Thoracic aorta (tissue), 2 donors: ENCODE measurements at places on chromosomes 4 and X.

DNA sequence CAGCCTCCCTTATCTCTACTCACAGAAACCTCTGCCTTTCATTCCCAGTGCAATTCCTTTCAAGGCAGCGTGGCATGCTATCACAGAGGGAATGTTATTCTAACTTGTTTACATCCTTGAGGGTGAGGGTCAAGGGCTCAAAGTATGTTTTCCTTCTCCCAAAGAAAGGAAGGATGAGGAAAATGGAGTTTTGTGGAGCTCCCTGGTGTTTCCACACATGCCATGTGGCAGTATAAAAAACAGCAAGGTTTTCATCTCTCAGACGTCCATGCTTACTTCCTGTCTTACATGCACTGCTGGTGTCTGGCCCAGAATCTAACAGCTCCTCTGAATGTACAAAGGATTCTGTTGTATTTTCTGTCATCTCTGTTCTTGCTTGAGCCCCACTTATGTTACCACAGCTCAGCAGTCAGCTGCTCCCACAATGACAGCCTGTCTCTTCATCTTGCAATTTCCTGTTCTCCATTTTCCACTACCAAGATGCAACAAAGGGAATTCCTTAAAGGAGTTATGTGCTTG, 128.0 kb downstream of the SNCA start:
- no peak for DNase-seq

DNA sequence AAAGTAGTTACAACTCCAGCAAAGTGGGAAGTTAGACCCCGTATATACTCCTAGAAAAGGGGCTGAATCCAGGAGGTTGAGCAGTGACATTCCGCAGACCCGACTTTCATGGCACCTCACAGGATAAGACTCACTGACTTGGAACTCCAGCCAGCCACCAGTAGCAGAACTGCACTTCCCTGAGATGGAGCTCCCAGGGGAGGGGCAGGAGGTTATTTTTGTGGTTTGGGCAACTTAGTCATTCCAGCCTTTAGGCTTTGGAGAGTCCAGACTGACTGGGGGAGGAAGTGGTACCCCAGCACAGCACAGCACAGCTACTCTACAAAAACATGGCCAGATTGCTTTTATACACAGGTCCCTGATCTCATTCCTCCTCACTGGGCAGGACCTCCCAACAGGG, 319.1 kb downstream of the PCDH19 start:
- no peak for DNase-seq

GRCh38 chr4:125016892-125017299, 297.9 kb upstream of the FAT4 start:
- DNase-seq = no peak

- no peak for DNase-seq
These were observed 18.6 kb downstream of the ACSL4 start for GRCh38 chrX:109714340-109714958.

DNA sequence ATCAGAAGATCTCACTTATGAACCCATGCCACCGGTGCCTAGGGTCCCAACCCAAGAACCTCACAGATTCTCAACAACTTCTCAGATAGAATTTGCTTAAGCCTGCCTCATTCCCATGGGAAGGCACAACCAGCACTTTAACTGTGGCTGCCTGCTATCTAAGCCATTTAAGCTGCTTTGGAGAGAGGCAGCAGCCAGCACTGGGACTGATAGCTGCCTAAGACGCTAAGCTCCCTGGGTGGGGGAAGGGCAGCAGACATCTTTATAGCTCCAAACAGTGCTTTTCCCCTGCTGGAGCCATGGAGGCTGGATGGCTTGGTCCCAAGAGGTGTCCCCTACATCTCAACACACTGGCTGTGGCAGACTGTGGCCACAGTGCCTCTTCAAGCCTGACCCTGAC, 1268.6 kb downstream of the FAM133A start:
- no peak for DNase-seq

DNA sequence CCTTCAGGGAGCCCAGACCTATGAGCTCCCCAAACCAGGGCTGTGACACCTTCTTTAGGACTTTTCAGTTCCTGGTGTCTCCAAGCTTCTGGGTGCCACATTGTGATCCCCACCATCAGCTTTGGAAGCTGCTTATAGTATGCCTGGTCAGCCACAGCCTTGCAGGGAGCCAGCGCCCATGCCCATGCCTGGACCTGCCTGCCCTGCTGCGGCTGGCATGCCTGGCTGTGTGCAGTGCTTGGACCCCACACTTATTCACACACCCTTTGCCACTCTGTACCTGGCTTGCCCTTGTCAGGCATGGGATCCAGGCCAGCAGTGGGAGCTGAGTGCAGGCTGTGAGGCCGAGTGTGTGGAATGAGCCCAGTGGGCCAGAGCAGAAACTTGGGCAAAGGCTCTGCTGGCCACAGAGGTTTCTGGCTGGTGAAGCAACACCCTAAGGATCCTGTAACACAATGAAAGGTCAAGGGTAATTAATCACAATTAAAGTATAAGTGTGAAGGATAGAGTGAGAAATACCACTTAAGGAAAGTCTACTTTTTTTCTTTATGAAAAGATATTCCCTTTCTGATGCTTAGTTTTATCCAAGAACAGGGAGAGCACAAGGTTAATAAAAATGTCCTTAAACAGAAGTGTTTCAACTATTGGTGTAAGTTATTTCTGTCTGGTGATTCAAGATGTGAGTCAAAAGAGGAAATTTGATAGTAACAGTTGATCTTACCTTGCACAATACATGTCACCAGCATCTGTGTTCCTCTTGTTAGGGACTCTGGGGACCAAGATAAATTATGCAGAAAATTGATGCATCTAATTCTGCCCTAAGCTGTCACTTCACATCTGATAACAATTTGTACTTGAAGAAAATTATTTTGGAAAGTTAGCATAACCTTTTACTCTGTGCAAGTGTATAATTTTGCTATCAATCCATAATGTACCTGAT, 161.8 kb downstream of the FAM47A start:
- DNase-seq = no peak

- DNase-seq = no peak
These were observed 164.7 kb downstream of the SOWAHB start for GRCh38 chr4:76733068-76733771.

DNA sequence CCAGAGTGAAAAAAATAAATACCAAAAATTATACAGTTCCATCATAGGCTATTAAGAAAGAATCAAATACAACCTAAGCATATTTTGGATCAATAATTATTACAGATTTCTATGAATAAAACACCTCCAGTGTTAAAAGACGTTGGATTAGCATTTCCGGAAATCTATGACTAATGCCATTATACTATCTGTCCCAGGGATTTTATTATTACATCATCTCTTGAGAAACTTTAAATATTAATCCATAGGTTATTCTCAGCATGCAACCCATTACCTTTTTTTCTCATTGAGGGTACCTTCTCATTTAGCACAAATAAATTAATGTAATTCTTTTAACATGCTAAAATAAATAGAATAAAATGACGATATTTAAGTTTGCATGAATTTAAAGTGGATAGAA, 44.6 kb downstream of the CXorf58 start:
- no peak for DNase-seq

GRCh38 chr4:16652732-16653305, 245.6 kb downstream of the LDB2 start:
- no peak for DNase-seq

- DNase-seq = no peak
These were observed 56.0 kb downstream of the GPR82 start for GRCh38 chrX:41779941-41780340.

- no peak for DNase-seq
These were observed 235.3 kb downstream of the AR start for GRCh38 chrX:67779099-67779498.

DNA sequence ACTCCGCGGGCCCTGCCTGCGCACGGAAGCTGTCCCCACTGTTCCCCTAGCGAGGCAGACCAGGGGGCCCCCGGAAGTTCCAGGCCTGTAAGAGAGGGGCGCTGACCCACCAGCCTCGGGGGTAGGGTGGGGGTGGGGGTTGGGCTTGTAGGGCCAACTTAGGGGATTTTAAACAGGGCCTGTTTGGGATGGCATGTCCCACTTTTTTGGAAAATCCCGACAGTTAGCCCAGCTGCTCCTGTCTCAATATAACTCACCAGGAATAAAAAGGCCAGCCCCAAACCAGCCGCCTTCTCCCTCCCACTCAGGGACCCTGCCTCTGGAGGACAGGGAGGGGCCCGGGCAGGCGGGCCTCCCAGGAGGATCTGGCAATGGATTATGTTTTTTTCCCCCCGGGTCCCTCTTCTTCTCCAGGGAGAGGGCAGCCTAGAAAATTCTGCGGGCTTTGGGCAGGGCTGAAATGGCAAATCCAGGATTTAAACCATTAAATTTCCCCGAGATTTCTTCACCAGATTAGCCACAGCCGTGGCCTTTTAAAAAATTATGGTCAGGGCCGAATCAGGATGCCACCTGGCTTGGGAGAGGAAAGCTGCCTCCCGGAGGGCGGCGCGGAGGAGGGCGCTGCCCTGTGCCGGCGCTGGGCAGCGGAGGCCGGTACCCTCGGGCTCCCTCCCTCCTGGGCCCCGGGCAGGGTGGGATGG, 957 bp downstream of the PPP2R2C start:
- DNase-seq = no peak

DNA sequence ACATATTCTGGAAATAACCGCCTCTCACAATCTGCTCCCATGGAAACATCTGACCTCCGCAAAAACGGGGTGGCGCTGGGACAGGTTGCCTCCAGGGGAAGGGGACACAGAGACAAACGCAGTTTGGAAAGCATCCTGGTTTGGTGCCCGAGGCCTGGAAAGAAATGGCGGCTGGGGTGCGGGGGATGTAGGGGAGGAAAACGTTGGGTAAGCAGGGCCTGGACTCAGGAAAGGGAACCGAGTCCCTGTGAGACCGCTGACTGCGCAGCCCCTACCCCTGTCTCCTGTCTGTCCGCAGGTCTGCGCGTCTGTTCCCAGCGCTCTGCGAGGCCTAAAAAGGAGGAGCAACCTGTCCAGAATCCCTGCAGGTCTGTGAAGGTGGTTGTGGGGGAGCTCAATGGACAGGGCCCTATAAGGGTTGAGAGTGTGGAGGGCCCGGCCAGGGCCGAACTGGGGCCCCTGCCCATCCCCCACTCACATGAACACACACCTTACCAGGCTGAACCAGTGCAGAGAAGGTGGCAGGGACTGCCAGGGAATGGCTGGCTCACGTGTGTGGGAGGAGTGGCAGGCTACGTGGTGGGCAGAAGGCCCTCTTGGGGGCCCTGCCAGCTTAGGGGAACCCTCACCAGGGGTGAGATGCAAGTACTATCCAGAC, 672 bp downstream of the TCEAL3 start:
- DNase-seq = no peak

GRCh38 chr4:187103351-187103750, 379.7 kb upstream of the FAT1 start:
- no peak for DNase-seq

GRCh38 chr4:85955620-85956292, 404.1 kb downstream of the MAPK10 start:
- no peak for DNase-seq

DNA sequence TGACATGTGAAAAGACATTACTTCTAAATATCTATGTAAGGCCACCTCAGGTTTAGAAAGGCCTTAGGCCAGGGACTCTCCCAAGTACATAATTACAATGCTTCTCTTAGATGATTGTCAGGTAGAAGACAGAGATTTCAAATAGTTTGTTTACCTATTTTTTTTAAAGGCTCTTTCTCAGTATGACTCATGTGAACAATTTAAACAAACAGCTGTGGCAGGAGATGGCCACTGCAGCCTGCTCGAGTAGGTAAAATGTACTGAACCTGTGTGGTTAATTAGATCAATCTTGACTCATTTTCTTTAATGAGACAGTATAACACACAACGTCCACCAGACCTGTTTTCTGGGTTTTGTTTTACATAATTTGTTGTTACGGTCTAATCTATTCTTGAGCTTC, 50.2 kb downstream of the LEF1 start:
- DNase-seq = no peak

- DNase-seq = no peak
These were observed 87.6 kb downstream of the HAUS3 start for GRCh38 chr4:2154215-2154740.

DNA sequence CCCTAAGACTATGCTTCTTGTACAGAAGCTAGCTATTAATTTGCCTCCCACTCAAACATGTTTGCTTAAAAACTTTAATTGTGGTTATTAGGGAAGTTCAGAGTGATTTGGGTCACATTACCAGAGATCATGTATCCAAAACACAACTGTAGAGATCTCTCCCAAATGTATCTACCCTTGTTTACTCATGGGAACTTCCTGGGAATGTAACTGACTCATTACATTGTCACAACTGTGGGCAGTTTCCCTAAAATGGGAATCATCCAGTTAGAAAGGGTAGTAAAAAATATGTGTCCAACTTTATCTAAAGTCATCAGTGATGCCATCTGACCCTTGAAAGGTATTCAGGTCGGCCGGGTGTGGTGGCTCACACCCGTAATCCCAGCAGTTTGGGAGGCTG, 40.3 kb upstream of the GLRA3 start:
- no peak for DNase-seq

DNA sequence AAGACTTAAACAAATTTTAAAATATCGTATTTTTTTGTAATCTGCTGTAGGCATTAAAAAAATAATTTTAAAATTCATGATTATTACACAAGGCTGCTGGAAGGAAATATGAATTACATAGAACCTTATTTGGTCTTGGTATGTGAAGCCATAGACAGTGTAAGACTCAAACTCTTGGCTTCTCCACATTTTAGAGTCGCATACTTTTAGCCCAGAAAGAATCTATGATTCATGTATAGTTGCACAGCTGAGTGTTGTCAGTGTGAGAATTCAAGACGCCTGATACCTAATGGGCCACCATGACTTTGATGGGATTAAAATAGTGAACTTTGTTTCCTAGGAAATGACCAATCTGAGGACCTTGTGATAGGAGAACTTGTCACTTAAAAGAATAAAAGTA, 1.4 kb downstream of the INTU start:
- DNase-seq = no peak

- DNase-seq = no peak
These were observed 104.0 kb downstream of the CPZ start for GRCh38 chr4:8696369-8697127.

- DNase-seq = no peak
These were observed 15.0 kb upstream of the UBE2D3 start for GRCh38 chr4:102842367-102842766.

DNA sequence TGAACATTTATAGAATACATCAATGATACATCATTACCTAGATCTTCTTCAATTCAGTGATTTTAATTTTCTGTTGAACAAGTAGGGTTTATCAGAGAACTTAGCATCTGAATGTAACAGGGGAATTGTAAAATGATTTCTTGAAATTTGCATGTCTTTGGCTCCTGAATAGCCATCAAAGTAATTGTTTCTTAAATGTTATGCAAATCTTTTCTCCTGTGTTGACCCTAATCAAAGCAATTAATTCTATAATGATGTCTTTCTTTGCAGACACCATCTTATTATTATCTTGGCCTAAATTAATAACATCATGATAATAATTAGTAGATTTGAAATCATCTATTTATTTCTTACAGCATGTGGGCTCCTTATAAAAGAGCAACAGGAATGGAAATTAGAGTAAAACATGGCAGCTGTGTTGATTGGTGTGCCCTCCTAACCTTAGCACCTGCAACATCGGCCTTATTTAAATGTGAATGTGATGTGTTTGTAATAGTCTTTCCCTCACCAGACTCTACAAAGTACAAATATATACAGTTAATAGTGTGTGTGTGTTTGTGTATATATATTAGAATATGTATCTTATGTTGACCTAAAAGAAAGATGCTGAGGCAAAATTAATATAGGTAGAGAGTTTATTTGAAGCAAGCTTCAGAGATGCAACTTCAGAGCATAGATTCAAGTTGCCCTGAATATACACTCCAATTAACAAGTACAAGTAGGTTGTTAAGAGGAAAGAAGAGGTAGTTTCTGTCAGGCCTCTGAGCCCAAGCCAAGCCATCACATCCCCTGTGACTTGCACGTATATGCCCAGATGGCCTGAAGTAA, 328.0 kb upstream of the TECRL start:
- DNase-seq = no peak
